DMS153 (cell line): ENCODE measurements at places on chromosomes 2 and 18.

DNA sequence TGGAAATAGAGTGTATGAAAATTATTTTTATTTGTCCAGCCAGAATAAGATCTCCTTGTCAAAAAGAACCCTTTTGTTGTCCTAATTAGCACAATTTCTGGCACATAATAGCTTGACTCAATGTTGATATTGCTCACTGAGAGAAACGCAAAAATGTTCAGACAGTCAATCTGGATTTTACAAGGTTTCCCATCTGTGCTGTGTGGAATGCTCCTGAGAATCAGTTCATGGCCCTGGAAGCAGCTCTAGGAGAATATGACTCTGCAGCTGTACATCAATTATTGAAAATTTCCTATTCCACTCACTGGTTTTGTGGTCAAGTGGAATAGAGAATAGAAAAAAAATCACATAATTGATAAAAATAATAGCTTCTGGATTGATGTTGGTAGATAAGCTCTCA, 1582.9 kb upstream of the NXPH2 start:
- no peak for DNase-seq

GRCh38 chr2:101223814-101224231, 28.9 kb upstream of the CNOT11 start:
- DNase-seq, result no peak

DNA sequence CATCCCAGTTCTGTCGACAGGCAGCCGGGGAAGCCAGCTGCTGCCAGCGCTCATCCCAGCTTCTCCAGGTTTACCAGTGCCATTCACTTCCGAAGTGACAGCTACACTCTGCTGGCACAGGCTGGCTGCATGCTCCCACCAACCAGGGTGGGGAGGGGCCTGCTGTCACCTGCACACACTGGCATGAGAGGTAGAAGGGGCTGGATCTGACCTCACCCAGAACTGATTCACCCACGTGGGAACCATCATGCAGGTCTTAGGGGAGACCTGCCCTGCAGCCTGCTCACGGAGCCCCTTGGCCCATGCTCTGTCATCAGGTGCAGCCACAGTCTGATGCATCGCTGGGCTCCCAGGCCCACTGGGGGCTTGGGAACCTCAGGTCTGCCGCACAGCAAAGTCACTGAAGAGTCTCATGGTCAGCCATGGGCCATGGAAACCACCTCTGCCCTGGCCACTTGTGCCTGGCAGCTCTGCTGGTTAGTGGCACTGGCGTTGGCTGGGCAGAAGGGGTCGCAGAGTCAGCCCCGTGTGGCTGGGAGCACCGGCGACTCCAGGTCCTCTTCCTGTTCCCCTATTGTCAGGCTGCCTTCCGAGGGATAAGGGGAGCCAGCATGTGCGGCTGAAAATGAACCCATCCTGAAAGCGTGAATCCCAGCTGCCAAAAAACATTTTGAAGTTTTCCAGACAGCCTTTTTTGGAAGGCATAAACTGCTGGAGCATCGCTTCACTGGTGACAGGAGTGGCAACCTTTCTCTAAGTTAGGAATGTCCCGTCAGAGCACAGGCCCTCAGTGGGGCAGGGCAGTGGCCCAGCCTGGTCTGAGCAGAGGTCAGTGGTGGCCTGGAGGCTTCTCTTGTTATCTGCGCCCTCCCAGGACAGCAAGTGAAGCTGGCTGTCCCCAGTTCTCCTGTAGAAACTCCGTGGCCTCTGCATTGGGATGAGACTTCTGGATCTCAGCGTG, 157.8 kb downstream of the SEPTIN10 start:
- DNase-seq, result no peak

GRCh38 chr18:10100196-10100595, 186.4 kb downstream of the VAPA start:
- DNase-seq, result no peak

DNA sequence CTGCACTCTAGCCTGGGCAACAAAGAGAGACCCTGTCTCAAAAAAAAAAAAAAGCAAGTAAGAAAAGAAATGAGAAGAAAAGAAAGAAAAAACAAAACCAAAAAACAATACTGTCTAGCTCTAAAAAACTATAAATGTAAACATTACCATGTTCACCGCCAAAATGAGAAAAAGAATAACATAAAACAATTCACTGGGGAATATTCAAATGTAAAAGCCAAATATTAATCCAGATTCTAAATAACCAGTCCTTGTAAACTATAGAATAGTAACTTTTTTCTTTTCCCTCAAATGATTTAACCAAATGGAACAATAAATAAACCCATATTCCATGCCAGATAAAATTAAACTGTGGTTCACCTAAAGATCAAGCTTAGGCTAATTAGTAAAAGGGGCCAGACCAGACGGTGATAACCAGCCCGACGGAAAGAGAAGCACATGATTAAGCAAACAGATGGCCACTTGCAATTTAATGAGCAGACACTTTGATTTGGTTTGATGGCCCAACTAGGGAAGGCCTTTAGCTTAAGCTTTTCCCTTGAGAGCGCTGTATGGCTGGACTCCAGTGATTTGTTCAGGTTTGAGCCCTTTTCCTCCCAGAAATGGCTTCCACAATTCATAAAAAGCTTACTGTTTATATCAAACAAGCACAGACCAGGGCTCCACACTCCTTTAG, 39.4 kb upstream of the ZNF397 start:
- DNase-seq, result peak; percentile 23

DNA sequence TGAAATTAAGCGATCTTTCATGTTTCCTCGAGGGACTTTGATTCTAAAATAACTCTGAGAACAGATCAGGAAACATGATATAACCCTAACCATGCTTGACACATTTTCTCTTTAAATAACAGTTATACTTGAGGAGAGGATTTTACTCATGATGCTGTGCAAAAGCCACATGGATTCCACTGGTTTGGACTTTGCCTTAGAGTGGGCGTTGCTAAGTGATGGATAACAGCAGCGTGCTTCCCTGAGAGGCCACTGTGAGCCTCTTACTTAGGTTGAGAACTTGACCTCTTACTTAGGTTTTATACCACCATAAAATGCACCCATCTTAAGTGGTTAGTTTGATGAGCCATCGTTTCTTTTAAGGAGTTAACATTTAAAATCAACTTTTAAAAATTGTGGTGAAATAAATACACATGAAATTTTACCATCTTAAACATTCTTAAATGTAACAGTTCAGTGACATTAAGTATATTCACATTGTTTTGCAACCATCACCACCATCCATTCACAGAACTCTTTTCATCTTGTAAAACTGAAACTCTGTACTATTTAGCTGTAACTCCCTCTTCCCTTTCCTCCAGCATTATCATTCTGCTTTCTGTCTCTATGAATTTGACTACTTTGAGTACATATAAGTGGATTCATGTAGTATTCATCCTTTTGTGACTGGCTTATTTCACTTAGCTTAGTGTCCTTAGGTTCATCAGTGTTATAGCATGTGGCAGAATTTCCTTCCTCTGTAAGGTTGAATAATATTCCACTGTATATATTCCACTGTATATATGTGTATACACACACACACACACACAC, 22.6 kb downstream of the ANXA4 start:
- DNase-seq, result no peak

- DNase-seq, result no peak
Observed at GRCh38 chr2:162211732-162212131, 31.5 kb downstream of the FAP start.

GRCh38 chr2:64972876-64973275, 16.3 kb upstream of the SLC1A4 start:
- no peak for DNase-seq

DNA sequence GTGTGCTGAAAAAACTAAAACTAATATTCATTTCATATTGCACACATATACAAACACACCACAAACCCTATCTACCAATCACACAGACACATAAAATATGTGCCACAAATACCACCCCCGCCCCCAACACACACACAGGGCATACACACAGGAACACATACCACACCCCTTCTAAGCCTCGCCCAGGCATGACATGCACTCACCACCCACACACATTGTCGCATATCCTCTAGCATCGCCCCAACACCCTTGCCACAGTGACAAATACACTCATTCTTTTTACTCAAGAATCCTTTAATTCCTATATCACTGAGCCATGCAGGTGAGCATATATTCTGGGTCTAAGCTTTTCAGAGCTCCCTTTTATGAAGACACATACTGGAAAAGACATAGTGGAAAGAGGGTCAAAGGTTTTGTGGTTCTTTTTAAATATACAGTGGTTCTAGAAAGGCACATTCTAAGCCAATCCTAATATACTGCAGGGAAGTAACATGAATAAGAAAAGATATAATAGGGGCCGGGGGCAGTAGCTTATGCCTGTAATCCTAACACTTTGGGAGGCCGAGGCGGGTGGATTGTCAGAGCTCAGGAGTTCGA, 24.5 kb upstream of the LCLAT1 start:
- peak; percentile 9 for DNase-seq

DNA sequence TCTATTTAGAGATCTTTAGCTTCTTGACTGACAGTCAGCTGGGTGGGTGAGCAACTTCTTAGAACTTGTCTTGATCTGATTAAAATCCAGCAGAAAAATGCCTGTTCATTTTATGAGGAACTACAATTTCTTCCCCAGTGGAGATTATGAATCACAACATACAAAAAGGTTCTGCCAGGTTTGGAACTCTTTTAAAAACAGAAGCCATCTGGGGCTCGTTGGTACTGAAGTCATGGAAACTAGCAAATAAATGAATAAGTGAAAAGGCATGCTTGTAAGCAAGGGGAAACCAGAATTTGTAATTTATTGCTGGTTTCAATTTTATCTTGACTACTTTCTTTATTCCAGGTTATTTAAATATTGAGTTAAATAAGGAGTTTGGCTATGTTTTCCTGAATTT, 767.4 kb downstream of the MBD2 start:
- no peak for DNase-seq

DNA sequence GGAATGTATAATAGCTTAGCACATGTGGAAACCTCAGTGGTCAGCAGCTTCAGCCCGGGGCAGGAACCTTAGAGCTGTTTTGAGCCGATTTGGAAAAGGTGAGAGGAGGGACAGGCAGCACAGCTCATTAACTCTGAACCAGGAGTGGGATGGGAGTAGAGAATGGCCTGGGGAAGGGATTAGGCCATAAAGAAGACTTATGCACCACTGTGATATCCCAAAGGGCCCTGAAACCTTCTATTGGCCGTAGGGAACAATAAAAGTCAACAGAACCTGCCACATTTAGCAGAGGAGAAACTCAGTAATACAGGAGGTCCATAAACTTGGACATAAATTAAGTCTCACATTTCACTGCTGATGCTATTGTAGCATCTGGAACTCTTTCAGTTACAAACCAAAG, 124.2 kb upstream of the REV1 start:
- DNase-seq, result no peak

DNA sequence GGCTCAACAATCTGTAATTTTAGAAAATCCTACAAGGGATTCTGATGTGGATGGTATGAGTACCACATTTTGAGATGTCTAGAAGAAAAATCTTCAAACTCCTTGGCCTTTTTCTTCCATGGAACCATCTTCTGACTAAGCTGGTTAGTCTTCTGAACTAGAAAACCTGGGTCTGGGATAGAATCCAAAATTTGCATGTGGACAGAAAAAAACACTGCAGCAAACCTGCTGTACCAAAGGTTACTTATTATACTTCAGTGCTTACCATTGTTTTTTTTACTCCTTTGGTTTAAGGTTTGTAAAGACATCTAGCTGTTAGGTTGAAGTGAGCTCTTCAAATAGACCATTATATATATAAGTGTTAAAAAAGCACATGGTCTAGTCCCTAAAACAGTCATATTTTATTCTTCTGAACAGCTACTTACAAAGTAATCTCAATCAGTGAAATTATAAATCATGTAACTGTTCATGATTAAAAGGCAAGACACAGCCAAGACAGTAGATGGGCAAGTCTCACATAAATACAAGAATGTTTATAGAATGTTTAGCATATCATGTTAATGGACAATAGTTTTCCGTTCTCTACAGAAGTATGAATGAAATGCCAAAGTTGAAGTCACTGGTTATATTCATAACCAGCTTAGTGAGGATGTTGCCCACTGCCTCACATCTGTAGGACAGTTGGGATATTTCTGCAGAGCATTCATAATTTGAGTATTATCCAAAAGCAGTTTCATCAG, 85.5 kb downstream of the ORC4 start:
- no peak for DNase-seq

- DNase-seq, result no peak
Observed at GRCh38 chr18:46336278-46337111, 232.3 kb downstream of the HAUS1 start.

- DNase-seq, result no peak
Observed at GRCh38 chr2:136236019-136236418, 118.1 kb upstream of the CXCR4 start.

- no peak for DNase-seq
Observed at GRCh38 chr2:11657646-11658045, 12.3 kb downstream of the NTSR2 start.

DNA sequence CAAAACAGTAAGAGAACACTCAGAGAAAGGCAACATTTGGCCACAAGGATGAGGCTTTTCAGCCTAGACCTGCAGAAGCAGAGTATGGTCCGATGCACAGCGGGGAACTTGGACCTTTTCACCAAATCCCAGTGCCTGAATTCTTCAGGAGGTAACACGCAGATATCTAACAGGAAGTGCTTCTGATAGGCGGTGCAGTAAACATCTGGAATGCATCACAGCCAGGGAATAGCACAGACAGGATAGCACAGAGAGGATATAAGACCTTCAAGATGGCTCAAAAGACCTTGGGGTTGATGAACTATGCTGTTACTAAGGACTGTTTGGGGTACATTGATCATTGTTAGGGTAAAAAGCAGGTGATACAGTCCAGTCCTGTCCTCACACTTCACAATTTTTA, 1.7 kb downstream of the TMEM127 start:
- no peak for DNase-seq

- DNase-seq, result peak; percentile 40
Observed at GRCh38 chr18:50632895-50633515, 73.1 kb downstream of the MAPK4 start.

- peak; percentile 19 for DNase-seq
Observed at GRCh38 chr2:45014016-45014702, 4.9 kb upstream of the SIX2 start.

- DNase-seq, result no peak
Observed at GRCh38 chr2:82795446-82795845, 1663.6 kb downstream of the SUCLG1 start.

DNA sequence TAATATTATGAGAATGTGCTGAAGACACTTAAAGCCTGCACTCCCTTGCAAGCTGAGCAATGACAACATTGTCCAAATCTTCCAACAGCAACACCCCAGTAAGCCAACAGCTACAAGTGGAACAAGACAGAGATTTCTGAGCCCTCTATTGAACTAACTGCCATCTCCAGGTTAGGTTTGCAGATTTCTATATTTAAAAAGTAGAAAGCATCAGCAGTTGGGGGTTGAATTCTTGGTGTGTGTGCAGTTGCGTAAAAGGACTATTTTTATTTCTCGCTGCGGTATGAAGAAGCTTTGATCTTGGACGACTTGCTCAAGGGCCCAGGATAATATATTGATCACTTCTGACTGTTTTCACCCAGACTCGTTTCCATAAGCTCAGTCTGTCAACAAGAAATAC, 106.2 kb upstream of the ZFP36L2 start:
- DNase-seq, result no peak

GRCh38 chr2:142796161-142796560, 81.3 kb upstream of the KYNU start:
- no peak for DNase-seq

DNA sequence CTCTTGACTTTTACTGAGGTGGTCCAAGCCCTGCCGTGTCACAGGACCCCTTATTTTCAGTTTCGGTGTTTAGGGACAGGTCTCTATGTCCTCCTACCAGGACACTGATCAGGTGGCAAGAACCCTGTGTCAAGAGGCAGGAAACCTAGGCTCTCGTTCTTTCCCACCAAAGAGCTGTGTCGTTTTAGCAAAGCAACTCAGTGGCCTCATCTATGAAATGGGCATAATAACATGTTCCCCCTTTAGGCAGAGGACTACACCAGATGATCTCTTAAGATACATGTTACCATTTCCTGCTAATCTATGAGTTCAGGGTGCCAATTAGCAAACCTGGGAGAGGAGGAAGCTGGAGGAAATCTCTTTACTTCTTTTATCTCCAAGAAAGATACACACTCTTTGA, 1.9 kb downstream of the RAB31 start:
- DNase-seq, result no peak
